ENCODE measurements at places on chromosomes 1 and 21.

DNA sequence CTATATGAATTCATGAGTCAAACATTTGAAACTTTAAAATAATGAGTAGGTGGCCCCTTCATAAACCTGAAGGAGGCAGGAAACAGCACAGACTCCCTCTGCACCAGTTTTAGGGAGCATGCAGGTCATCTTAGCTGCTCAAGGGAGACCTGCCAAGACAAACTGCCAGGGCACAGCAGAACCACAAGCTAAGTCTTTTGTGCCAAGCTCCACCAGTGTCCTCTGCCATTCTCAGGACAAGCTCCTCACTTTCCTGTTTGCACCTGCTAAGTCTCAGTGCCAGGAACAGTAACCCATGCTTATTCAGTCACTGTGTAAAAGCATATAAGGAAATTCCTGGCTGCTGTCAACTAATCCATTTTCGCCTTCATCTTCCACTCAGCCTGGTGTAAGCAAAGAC, 368.9 kb downstream of the SEC16B start:
- no peak for DNase-seq

DNA sequence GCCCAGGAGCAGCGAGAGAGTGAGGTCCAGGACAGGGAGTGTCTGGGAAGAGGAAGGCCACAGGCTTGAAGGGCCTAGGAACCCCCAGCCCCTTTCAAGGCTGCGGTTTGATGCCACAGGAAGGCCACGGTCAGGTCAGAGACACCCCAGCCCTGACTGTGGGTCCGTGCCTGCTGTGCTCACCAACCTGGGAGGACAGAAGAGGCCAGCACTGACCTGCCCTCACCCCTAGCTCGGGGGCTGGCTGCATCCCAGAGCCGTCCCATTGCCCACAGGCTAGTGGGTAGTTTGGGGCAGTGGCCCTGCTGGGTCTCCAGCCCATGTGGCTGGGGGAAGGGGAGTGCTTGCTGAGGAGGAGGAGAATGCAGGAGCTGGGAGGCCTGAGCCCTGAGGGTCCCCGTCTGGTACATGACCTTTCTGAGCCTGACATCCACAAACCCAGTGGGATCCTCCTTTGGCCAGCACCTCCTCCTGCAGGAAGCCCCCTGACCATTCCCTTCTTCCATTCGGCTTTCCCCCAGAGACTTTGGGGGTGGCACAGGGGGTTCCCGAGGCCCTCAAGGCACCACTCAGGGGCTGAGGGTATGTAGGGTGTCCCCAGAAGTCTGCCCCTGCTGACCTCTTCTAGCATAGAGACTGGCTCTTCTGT, 54.3 kb downstream of the WNT9A start:
- no peak for DNase-seq

DNA sequence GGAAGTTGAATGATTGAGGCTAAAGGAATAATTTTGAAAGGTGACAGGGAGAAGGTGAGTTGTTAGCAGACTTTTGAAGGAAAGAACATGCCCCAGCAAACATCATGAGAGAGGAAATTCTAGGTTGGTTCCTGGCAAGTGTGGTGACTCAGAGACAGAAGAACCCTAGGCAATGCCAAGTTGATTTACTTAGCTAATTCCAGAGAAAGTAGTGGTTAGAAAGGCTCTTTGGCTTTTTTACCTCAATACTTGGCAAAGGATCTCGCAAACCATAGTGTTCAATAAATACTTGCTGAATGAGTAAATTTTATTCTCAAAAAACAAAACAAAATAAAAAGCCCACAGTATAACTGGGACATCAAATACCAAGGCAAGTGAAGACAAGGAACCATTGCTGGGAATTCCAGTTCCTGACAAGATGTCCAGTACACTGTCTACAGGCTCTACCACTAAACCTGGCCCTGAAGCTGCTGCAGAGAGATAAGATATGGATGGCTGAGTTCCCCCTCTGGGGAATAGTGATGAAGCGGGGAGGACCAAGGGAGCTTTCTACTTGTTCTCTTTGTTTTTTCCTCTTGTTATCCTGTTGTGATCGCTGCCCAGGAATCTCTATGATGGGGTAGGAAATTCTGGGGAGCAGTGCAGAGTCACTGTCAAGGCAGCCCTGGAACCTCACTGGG, 48.2 kb downstream of the IL12RB2 start:
- DNase-seq: no peak

GRCh38 chr1:116986421-116987255, 14.9 kb upstream of the CD101 start:
- no peak for DNase-seq

- DNase-seq: no peak
Observed at GRCh38 chr1:121408354-121408753, 223.6 kb downstream of the SRGAP2C start.

GRCh38 chr1:178538192-178538916, 25.4 kb downstream of the TEX35 start:
- DNase-seq: no peak

- no peak for DNase-seq
Observed at GRCh38 chr1:209443361-209443931, 140.1 kb upstream of the CAMK1G start.

GRCh38 chr1:236920286-236920894, 83.9 kb downstream of the MT1HL1 start:
- DNase-seq: no peak

GRCh38 chr1:154527192-154527591, 25.0 kb upstream of the SHE start:
- DNase-seq: no peak

GRCh38 chr1:9618909-9619679, 30.4 kb downstream of the TMEM201 start:
- DNase-seq: no peak

DNA sequence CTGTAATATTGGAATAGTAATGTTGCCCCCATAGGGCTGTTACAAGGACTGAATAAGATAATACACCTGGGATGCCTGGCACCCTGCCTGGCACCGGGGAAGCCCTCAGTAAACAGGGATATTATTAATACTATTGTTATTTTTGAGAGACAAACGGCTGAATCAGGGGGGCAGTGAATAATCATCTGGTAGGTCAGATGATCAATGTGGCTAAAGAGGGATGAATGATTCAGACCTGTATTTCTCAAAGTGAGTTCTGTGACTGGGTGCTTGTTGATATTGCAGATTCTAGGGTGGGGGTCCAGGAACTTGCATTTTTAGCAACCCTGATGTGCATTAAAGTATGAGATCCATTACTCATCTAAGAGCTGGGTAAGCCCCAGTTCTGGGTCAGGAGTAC, 46.2 kb upstream of the BCL10 start:
- no peak for DNase-seq

- no peak for DNase-seq
Observed at GRCh38 chr1:56584910-56585528, 5.7 kb upstream of the PLPP3 start.

DNA sequence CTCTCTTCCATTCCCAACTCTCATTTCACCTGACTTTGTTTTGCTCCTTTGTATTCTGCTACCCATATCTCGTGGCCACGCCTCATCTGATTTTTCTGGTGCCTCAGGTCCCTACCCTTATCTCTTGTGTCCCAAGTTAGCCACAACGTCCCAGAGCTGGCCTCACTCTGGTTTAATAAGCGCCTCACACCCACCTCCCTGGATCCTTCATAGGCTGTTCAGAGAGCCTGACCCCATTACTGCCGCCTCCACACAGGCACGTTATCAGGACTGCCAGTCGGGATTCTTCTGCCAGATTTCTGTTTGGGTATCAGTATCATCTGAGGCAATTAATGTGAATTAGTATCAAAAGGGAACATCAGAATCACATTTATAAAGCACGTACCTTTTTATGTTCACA, 34.7 kb upstream of the TMEM125 start:
- DNase-seq: no peak

DNA sequence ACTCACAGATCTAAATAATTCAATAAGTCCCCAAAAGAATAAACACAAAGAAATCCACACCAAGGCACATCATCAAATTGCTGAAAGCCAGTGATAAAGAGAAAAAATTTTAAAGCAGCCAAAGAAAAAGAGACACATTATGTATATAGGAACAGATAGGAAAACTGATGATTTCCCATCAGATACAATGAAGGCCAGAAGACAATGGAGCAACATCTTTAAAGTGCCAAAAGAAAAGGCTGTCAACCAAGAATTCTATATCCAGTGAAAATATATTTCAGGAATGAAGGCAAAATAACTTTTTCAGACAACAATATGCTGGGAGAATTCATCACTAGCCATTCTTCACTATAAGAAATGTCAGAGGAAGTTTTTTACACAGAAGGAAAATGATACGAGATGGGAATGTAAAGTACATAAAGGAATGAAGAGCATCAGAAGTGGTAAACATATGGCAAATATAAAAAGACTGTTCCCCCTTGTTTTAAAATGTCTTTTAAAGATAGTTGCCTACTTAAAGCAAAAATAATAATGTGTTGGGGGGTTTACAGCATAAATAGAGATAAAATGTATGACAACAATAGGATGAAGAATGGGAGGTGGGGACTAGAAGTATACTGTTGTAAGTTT, 9.4 kb upstream of the MYOG start:
- DNase-seq: no peak

DNA sequence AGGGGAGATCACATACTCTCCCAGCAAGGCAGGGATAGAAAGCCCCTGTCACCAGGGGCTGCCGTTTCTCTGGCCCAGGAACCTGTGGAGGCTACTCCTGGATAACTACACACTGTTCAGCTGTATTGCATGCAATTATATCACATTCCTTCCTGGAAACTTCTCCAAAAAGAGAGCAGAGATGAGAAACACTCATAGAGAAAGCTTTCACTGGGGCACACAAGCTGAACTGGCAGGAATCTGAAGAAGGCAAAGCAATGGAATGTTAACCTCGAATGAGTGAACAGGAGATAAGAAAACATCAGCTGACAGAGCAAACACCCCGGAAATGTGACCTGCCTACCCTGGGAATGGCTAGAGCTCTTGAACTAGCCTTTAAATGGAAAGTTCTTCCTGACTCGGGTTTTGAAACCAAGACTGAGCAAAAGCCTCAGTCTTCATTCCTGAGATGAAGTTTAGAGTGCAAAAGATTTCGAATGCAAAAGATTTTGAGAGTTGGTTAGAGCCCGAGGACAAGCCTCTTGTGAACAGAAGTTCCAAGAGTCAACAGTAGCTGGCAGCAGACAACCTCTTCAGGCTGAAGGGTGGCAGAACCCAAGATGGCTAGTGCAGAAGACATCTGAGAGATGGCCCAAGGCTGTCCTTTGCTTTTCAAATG, 32.3 kb downstream of the CCN1 start:
- DNase-seq: no peak

GRCh38 chr1:216758161-216758560, 34.9 kb upstream of the ESRRG start:
- DNase-seq: no peak

DNA sequence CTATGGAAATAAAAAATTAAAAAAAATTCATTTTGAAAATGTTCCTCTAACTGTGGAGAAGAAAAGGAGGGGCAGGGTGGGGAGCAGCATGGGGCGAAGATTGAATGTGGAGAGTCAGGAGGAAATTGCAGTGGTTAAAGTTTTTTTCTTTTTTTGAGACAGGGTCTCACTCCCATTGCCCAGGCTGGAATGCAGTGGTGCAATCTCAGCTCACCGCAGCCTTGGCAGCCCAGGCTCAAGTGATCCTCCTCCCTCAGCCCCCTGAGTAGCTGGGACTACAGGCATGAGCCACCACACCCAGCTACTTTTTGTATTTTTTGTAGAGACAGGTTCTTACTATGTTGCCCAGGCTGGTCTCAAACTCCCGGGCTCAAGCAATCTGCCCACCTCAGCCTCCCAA, 67.6 kb downstream of the ADSS2 start:
- DNase-seq: no peak

DNA sequence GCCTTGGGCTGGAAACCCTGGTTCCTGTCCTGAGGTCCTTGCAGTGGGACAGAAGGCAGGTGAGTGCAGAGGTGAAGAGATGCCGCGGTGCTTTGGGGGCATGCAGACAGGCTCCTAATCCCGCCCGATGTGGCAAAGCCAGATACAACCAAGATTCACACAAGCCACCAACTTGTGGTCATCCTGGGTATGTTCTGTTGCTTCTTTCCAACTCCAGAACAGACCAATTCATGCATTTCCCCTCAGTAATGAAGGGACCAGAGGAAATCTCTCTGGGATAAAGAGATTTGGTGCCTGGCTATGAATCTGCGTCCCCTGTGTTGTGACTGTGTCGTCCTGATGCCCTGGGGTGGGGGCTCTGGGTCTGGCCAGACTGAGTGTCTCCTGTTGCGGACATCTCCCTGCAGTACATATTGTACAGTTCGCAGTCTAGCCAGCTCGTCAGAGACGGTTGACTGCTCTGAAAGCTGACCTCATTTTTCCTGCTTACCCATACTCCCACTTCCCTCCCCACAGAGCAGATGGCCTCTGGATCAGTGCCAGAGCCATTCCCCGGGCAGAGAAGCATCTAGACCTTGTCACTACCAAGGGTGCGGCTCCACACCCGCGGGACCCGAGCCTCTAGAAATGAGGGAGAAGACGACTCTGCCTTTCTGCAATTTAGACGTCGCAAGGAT, 216.3 kb downstream of the KIF26B start:
- no peak for DNase-seq

DNA sequence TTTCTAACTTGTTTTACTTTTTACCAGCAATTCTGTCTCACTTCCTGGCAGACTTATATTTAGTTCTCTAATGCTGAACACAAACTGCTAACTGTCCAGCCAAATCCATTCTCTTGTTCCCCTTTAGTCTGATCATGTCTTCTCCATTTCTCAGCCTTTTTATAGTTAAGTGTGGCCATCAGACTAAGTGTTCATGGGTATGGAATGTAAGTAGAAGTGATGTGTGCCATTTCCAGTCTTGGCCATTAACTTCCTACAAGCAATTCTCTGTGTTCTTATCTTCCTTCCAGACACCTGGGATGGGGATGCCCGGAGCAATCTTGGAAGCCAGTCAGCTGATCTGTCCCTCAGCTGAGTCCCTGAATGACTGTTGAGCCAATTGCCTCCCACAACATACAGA, 165.8 kb downstream of the ST6GALNAC3 start:
- no peak for DNase-seq

GRCh38 chr1:76595024-76595423, 272.3 kb upstream of the ST6GALNAC5 start:
- DNase-seq: no peak

GRCh38 chr1:160910170-160910750, 25.3 kb upstream of the ITLN1 start:
- no peak for DNase-seq

DNA sequence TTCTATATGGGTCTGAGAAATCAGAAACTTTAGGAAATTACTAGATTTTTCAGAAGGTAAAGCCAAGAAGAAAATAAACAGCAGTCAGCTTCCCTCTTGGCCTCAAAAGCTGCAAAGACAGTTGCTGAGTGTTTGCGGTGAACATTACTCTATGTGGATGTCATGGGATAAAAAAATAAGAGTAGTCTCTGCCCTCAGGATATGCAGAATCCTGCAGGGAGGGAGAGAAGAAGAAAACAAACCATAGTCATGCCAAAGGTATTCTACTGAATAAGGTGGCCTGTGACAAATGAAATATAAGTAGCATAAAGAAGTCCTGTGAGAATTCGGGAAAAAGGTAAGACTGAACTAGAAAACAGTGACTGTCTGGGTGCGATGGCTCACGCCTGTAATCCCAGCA, 19.0 kb downstream of the YARS1 start:
- DNase-seq: no peak

DNA sequence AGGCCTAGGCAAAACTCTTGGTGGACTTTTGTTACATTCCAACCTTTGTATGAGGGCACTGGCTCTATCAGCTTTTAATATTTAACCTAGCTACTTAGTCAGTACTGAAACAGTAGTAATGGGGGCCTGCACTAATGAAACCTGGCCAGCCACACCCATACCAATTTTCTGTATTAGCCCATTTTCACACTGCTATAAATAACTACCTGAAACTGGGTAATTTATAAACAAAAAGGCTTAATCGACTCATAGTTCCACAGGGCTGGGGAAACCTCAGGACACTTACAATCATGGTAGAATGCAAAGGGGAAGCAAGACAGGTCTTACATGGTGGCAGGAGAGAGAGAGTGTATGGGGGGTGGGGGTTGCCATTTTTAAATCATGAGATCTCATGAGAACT, 245.7 kb upstream of the RGS18 start:
- DNase-seq: no peak

All from HL-60 (cell line).